ENCODE measurements at places on chromosomes 12 and 14.

DNA sequence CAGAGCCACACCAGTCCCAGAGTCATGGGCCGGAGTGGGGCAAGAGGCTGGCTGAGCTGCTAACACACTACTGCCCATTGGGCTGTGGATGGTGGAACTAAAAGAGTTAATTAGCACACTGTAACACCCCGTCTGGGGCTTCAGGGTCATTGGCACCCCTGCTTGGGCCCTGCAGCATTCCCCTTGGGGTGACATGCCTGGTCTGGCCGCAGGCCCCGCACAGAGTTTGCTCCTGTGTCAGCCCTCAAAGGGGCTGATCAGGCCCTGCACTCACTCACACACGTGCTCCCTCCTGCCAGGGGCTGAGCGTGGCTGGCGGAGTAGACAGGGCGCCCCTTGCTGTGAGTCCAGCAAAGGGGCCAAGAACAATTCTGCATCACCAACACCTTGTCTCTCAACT is 1499.6 kb upstream of the TMEM132C start:
- no peak for DNase-seq

GRCh38 chr12:106282457-106283097 is 20.0 kb upstream of the TCP11L2 start:
- DNase-seq: peak; percentile 78

DNA sequence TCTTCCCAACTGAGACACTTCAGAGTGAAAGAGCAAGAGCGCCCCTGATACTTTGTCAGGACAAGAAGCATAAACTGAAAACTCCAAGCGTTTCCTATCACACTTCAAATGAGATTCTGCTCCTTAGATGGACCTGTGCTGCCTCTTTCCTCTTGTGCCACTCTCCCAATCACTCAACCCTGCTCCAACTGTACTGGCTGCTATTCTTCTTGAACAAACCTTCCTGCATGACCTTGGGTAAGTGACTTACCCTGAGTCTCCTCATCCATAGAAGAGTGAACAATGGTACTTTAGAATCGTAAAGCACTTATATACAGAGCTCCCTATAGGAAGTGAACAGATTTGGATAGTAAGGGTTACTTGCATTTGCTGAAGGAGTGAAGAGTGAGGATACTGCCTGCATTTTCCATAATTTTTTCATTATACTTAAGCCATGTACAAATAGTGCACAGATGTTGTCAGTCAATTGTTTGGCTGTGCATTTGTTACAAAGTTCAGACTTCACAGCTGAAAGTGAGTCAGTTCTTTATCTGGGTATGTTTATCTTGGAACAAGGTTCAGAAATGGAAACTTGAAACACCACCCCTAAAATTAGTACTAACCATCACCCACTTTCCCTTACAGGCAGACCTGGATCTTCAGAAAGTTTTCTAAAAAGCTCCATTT is 10.8 kb downstream of the MTERF2 start:
- no peak for DNase-seq

GRCh38 chr12:56114084-56114483 is 2.3 kb upstream of the RPL41 start:
- DNase-seq: no peak

DNA sequence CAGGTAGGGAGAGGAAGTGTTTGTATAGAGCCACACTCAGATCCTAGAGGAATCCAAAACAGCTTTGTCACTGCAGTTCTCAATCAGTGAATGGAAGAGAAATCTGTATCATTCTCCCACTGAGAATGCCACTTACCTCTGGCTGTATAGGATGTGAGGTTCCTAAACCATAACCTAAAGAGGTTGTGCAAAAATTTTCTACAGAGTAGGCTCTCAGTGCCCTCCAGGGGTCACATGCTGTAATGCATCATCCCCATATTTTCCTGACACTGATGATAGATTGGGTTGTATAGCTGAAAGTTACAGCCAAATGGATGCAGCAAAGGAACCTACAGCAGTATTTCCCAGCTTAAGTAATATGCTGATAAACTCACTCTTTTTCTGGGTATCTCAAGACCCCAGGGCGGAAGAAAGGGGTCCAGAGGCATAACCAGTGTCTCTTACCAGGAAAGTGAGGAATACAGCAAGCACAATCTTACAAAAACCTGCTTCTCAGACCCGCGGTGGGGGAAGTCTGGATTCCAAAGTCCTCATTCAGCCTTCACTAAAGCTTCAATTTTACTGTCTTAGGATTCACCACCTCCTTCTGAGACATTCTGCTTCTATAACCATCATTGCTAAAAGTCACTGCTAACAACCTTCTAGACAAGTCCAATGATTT is 3.8 kb downstream of the BCDIN3D start:
- DNase-seq: peak; percentile 60

DNA sequence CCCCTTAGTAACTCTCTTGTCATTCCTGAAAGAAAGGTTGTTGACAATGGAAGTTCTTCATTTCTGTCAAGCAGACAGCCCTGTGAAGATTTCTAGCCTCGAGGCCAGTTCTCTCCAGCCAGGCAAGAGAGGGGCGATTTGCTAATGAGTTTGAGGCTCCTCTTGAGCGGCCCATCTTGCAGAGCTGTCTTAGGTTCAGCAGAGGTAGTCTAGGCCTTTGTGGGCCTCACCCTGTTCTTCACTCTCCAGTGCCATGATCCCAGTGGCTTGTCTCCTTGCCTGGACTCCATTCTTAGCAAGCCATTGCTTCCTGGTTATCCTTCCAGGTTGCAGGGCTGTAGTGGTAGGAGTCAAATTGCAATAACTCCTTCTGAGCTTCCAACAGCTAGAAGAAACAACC is 9.7 kb downstream of the TPH2 start:
- DNase-seq: no peak

DNA sequence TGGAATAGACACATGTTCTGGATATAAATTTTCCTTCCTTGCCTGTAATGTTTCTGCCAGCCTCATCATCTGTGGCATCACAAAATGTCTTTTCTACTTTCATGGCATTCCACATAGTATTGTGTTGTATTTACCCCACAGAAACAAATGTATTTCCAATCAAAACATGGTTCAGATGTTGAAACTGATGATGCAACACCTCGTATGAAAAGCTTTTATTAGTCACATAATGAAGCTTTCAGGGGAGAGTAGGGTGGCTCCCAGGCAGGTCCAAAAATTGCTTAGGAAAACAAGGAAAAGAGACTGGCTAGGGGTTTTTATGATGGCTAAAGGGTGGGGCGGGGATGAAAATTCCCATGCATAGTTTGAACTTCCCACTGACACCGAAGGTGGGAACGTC is 29.1 kb upstream of the ZNF641 start:
- no peak for DNase-seq

DNA sequence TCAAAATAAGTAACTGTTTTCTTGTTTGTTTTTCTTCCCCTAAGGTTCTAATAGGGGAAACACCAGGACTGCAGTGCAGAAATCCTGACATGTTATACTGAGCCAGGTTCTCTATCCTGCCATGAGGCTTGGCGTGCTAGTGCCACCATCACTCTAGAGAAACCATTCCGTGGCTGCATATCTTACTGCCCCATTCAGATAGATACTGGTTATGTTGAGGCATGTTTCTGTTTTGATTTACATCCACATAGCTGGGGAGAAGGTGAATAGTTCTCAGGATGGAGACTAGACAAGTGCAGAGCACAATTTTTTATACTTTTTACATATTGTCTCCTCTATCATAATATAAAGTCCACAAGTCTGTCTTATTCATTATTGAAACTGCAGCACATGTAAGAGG is 11.5 kb downstream of the MAGOHB start:
- DNase-seq: no peak

DNA sequence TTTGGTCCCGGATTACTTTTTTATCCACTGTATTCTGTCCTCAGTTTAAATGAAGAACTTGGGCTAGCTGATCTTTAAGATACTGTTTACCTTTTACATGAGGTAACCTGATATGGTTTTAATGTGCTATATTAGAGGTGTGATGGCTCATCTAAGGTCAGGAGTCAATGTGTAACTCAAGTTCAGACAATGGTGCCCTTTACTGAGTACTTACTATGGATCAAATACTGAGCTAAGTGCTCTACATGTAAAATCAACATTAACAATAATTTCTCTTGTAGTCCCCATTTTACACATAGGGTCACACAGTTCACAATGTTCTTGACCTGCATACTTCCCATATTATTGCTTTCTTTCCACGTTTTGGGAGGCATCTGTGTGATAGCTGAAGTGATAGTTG is 79.2 kb downstream of the CEP83 start:
- DNase-seq: peak; percentile 5

DNA sequence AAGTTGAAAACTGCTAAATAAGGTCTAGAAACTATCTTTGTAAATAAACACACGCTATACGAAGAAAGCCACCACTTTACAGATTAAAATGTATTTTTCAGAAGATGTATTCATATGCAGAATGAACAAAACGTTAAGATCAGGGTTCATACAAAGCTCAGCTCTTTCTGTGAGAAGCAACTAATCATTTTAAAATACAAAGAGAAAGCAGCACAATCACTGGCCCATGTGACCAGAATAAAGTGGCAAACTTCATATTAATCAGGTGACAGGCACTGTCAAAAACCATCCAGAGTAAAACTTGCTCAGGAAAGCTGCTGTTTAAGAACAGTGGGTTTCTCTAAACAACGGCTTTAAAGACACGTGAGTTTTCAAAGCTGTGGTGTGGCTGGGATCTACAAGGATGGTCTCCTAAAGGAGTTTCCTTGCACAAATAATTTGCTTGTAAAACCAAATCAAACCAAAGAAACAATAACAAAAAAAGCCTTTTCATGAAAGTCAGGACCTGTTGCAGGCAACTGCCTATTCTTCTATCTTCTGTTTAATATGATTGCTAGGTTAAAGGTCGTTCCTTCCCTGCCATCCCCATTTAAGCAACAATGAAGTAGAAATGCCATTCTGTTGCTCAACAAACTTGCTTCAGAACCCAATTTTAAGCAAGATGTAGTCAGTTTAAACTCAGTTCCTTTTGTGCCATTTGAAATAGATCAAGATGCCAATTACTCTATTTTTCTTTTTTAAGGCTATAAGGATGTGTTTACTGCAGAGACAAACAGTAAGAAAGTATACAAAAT is 22.3 kb downstream of the SEL1L start:
- DNase-seq: no peak

- DNase-seq: no peak
These were observed 734 bp downstream of the FIGNL2 start for GRCh38 chr12:51847643-51848325.

- no peak for DNase-seq
These were observed 34.8 kb downstream of the BRAP start for GRCh38 chr12:111650912-111651311.

GRCh38 chr14:88985654-88986053 is 161.2 kb downstream of the TTC8 start:
- no peak for DNase-seq

DNA sequence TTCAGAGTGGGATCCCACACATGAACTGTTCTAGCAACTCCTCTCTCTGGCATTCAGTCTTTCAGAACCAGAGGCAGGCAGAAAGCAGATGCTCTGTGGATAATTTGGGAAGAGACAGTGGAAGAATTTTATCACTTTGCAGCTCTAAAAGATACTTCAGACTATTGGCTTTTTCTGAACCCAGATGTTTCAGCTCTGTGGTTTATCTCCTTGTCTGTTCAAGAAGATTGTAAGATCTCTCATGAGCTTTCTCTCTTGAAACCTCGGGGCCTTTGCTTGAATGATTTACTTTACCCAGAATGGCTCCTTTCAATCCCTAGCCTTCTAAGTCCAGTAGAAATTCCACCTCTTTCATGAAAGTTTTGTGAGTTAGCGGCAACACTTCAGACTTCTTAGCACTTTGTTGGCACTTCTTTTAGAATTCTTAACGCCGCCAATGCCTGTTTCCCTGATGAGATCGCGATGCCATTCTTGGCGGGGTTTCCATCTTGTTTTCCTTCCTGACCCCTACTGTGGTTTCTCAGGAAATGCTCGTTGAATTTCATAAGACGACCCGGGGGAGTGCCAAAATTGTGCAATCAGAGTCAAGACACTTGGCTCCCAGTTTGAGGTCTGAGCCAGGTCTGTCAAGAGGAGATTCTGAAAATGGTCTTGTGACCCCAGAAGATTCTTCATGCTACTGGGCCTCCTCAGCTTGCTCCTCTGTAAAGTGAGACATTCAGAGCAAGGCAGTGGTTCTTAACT is 107.0 kb upstream of the PRICKLE1 start:
- no peak for DNase-seq

DNA sequence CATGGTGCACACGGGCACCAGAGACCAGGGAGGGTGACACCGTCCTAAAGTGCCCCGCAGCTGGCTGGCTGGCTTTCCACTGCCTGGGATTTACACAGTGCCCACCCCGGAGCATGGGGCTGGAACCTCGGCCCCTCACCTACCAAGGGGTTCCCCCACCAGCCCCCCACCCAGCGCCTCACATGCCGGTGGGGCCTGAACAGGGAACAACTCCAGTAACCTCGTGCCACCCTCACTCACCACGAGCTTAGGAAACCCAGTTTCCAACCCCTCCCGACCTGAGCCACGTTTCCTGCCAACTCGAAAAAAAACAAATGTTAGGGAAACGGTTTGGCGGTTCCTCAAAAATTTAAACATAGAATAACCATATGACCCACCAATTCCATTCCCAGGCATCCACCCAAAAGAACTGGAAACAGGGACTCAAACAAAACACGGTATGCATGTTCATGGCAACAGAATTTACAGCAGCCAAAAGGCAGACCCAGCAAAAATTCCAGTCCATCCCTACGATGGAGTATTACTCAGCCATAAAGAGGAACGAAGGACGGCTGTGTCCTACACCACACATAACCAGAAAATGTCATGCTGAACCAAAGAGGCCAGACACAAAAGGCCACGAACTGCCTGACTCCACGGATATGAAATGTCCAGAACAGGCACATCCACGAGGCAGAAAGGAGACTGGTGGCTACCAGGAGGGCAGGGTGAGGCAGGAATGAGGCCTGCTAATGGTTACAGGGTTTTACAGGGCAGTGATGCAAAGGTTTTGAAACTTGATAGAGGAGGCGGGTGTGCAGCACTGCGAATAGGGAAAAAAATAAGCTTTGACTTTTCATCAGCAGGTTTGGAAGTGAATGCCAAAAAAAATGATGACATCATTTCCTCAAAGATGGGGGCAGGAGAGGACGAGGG is 68.9 kb downstream of the NCOR2 start:
- no peak for DNase-seq

DNA sequence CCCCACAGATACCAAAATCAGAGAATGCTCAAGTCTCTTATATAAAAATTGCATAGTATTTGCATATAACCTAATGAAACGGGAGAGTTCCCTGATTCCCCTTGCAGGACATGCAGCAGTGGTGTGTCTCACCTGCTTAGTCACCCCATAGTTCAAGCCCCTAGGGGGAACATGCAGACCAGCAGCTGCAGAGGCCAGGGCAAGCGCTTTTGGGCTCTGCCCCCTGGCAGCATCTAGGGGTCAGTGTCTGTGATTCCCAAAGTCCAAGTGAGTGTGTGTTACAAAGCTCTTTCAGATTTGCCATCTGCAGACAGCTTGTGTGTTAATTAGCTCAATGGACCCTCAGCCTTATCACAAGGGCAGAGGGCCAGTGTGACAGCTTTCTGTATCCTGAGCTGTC is 110.1 kb downstream of the DNAI7 start:
- DNase-seq: no peak
